ENCODE measurements at places on chromosomes 3 and 15. TPM values are rescaled to one million over a fixed set of nuclear protein-coding genes. Genes with fewer than 3 reads are reported as not detected.

- no peak for DNase-seq
Observed at GRCh38 chr15:100732211-100733055, 130.0 kb downstream of the ASB7 start.

The GOLGA6B gene
- not detected for total RNA-seq

GRCh38 chr3:58581328-58582091 is 4.3 kb upstream of the FAM107A start:
- DNase-seq: no peak

DNA sequence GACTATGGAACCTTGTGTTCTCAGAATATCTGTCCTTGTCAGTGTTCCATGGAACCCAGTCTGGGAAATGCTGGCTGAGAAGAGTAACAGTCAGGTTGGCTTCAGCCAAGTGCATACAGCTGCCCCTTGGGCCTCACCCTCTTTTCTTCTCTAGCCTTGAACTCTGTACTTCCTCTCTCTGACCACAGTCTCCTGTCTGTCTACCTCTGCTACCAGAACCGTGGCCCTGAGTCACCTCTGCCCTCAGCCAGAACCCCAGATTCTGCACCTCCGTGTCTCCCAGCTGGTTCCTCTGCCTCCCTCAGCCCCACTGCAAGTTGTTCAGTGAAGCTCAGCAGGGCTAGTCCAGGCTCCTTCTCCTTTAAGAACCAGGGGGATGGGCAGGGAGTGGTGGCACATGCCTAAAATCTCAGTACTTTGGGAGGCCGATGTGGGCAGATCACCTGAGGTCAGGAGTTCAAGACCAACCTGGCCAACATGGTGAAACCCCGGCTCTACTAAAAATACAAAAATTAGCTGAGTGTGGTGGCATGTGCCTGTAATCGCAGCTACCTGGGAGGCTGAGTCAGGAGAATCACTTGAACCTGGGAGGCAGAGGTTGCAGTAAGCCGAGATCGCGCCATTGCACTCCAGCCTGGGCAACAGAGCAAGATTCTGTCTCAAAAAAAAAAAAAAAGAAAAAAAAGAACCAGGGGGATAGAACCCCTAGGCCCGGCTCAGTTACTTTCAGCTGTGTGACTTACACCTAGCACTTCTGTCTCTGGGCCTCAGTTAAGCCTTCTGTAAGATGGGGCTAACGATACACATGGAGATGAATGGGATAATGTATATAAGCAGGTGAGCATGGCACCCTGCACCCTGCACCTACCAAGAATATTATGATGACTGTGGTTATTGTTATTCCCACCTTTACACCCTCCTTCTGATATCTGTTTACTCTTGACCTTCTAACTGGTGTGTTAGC is 24.3 kb upstream of the TATDN2 start:
- peak; percentile 34 for DNase-seq

The DLL4 gene
- total RNA-seq: 0.05 TPM

The CCDC39 gene
- total RNA-seq: not detected

DNA sequence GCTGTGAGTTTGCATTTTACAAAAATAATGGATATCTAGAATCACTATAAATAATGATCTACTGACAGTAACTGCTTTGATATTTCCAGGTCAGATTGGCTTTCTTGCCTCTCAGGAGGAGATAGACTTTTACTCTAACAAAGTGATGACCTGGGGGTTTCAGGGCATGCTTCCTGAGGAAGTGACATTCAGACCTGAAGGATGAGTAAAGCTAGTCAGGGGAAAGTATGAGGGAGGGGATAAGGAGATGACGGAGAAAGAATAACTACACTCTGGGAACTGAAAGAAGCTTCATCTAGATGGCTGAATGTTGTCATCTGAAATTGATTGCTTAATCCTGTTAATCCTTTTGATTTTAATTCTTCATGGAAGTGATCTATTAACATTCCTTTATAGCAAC is 32.2 kb downstream of the ARMC8 start:
- DNase-seq: no peak

The TMEM207 gene
- total RNA-seq: not detected

The KBTBD12 gene
- total RNA-seq: 0.16 TPM

DNA sequence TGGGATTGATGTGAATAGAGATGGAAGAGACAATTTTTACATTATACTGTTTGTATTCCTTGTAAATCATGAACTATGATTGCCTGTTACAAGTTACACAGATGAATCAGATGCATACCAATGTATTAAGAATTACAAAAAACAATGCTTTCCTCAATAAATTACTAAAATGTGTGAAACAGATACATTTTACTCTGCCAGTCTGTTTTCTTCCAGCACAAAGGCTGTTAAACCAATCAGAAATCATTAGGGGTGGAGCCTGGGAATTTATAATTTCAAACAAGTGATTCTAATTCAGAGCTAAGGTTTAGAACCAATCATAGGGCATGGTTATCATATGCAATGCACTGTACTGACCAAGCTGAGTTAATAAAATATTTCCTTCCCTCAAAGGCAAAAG is 21.8 kb upstream of the ANKRD28 start:
- no peak for DNase-seq

The P3H2 gene
- total RNA-seq: not detected

GRCh38 chr15:88400591-88401250 is 66.5 kb downstream of the MRPL46 start:
- DNase-seq: no peak

- no peak for DNase-seq
Observed at GRCh38 chr3:108590460-108590859, 938 bp downstream of the DZIP3 start.
